ENCODE measurements at places on chromosomes 2 and 18.

DNA sequence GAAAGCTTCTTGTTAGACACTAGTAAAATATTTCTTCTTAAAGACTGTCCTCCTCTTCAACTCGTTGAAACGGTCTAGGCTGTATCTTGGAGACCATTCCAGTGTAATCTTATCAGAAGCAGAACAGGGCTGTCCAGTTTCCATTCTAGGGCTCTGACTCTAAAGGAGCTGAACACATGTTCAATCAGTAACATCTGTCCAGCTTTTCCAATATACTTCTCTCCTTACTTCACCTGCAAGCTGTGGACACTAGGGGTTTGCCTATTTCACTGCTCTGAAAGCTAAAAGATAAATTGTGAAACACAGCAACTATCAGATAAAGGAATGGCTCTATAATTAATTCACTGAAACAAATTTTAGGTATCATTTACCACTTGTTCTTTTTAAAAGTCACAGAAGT lies 73.8 kb downstream of the ZNF385B start:
- no peak for DNase-seq

GRCh38 chr2:424306-425171 lies 136.6 kb upstream of the ALKAL2 start:
- DNase-seq: peak; percentile 42

GRCh38 chr2:184032983-184033382 lies 565.3 kb upstream of the ZNF804A start:
- DNase-seq: no peak

DNA sequence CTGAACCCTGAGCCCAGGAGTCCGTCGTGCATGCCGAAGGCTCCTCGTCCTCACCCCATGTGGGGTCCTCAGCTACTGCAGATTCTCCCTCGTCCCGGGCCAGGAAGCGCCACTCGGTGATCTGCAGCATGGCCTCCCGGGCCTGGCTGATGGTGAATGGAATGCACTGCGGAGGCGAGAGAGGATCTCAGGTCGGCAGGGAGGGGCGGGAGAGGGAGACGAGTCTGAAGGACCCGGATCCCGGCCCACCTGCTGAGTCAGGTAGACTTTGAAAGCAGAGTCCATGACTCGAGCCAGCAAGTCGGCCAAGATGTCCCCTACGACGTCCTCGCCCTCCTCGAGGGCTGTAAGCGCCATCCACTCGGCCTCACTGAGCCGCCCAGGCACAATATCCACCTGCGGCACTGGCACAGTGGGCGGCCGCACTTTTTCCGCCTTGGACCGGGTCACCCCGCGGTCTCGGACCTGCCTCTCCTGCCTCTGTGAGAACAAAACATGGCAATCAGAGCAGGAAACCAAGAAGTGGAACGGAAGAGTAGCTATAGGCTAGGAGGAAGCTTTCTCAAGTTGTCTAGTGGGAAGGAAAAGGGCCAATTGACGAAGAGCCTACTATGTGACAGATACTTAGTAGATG lies 5.5 kb downstream of the C2orf81 start:
- peak; percentile 57 for DNase-seq

GRCh38 chr2:174787487-174788205 lies 23.4 kb upstream of the CHRNA1 start:
- DNase-seq: peak; percentile 79

Data from endodermal cell (in vitro differentiated cells).